ENCODE measurements at places on chromosomes 11 and 22. TPM values are rescaled to one million over a fixed set of nuclear protein-coding genes. Genes with fewer than 3 reads are reported as not detected.

DNA sequence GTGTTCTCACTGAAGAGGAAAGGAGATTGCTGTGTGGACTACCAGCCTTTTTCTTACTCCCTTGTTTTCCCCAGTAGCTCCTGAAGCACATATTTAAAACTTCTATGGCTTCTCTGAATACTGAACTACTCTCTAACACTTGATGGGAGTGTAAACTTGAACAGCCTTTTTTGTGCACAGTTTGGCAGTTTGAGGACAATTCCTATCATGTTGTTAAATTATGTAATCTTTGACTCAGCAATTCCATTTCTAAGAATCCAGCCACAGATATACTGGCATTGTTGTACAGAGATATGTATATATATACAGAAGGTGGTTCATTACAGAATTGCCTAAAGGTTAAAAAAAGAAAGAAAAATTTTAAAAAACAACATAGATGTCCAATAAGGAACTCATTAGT lies 47.1 kb upstream of the EED start:
- H3K36me3 ChIP-seq: no peaks in the 10 kb centered on the region
- no peak for DNase-seq
- no peak overlapping the region for H3K4me3 ChIP-seq

- no peaks in the 10 kb centered on the region for H3K36me3 ChIP-seq
- H3K27ac ChIP-seq: no peak within 1 kb of the TSS
- peaks cover 7% of the 10 kb centered on the region for H3K27me3 ChIP-seq
- no peak within 1 kb of the TSS for H3K4me3 ChIP-seq
Observed at GRCh38 chr11:124751741-124752470, at the start of gene VSIG2. Gene VSIG2 (minus strand): TSS chr11:124752255. CDS start chr11:124752137, 118 bp downstream.

GRCh38 chr11:128907585-128907984 lies 16.4 kb downstream of the KCNJ5 start:
- H3K27ac ChIP-seq: no peak overlapping the region
- H3K27me3 ChIP-seq: no peaks in the 10 kb centered on the region
- peaks cover 32% of the 10 kb centered on the region for H3K4me1 ChIP-seq
- no peaks in the 10 kb centered on the region for H3K36me3 ChIP-seq
- no peak for DNase-seq
- no peak overlapping the region for H3K4me3 ChIP-seq

DNA sequence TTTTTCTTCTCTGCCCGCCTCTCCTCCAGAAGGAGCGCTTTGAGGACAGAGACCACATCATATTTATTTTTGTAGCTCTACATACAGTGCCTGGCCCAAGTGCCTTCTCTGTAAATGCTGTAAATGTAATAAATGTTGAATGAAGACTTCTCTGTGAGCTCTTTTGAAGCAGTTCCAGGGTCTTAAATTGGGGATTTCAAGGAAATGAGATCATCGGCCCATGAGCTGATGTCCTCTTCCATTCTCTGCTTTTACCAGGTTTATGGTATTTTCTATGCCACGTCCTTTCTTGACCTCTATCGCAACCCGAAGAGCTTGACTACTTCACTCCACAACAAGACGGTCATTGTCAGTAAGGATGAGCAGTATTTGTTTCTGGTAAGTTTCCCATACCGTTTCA lies 165.7 kb upstream of the SORL1-AS1 start:
- H3K27ac ChIP-seq: no peak overlapping the region
- no peak overlapping the region for H3K4me3 ChIP-seq
- DNase-seq: no peak
- no peaks in the 10 kb centered on the region for H3K36me3 ChIP-seq
- H3K4me1 ChIP-seq: no peaks in the 10 kb centered on the region

GRCh38 chr11:91170711-91171110 lies 947.9 kb upstream of the CHORDC1 start:
- H3K27ac ChIP-seq: no peak overlapping the region
- no peak for DNase-seq
- H3K27me3 ChIP-seq: no peaks in the 10 kb centered on the region
- no peaks in the 10 kb centered on the region for H3K36me3 ChIP-seq

- H3K27ac ChIP-seq: peak within 1 kb of the TSS; percentile 99
- peaks cover 11% of the 10 kb centered on the region for H3K36me3 ChIP-seq
- no peaks in the 10 kb centered on the region for H3K27me3 ChIP-seq
- peak; percentile 98 for DNase-seq
Observed at GRCh38 chr11:114295676-114296604, at the start of gene NNMT. Gene NNMT (plus strand): TSS chr11:114296399. CDS start chr11:114296557, 158 bp downstream.

DNA sequence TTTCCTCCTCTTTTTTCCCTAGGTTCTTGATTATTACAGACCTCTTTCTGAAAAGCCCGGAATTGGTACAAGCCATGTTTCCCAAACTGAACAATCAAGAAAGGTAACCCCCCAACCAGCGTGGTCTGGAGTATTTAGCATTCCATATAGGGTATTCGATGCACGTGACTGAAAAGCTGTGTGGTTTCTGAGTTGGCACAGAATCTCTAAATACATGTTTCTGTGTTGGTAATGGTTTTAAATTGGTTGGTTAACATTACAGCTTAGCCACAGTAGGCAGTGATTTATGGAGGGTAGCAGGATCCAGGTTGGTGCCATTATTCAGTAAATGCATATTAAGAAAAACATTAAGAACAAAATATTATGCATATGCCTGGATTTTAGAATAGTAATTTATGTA lies 46.8 kb downstream of the ATXN10 start:
- no peaks in the 10 kb centered on the region for H3K27me3 ChIP-seq
- peaks cover 17% of the 10 kb centered on the region for H3K4me1 ChIP-seq
- peak overlapping the region; percentile 76 for H3K27ac ChIP-seq
- H3K4me3 ChIP-seq: no peak overlapping the region

GRCh38 chr11:76640501-76640900 lies 30.0 kb downstream of the LRRC32 start:
- no peaks in the 10 kb centered on the region for H3K36me3 ChIP-seq
- H3K4me3 ChIP-seq: no peak overlapping the region
- no peak overlapping the region for H3K27ac ChIP-seq

DNA sequence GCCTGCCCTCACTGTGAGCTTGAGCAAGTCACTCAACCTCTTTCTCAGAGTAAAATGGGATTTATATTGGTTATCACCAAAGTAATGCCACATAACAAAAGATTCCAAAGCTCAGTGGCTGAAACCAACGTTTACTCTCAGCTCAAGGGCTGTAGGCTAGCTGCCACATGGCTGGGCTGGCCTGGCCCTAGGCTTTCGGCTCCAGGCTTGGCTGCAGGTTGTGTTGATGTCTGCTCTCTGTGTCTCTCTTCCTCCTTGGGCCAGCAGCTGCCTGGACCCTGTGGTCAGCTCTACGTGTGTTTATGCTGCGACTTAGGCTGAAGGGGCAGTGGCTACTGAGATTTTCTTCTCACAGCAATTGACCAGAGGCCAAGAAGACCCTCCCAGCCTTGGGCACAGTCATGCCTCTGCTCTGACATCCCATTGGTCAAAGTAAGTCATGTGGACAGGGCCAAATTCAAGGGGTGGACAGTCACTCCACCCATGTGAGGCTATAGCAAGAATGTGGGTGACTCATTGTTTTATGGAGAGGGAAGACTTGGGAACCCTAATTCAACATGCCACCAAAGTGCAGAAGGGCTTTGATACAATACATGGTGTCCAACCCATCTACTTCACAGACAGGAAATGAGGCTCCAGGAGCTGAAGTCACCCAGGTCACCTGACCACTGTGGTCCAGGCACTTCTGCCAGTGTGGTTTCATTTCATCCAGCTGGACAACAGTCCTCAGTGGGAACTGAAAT lies 90.6 kb downstream of the TSPAN18 start:
- H3K27me3 ChIP-seq: peaks cover 14% of the 10 kb centered on the region
- H3K4me1 ChIP-seq: no peaks in the 10 kb centered on the region
- no peaks in the 10 kb centered on the region for H3K36me3 ChIP-seq

- no peaks in the 10 kb centered on the region for H3K36me3 ChIP-seq
- H3K27me3 ChIP-seq: no peaks in the 10 kb centered on the region
- no peaks in the 10 kb centered on the region for H3K4me1 ChIP-seq
- no peak overlapping the region for H3K27ac ChIP-seq
- DNase-seq: no peak
- H3K4me3 ChIP-seq: no peak overlapping the region
Observed at GRCh38 chr11:98234698-98235097, 786.1 kb upstream of the CNTN5 start.

- no peak overlapping the region for H3K27ac ChIP-seq
- H3K36me3 ChIP-seq: no peaks in the 10 kb centered on the region
- DNase-seq: no peak
- H3K4me3 ChIP-seq: no peak overlapping the region
- H3K27me3 ChIP-seq: no peaks in the 10 kb centered on the region
Observed at GRCh38 chr11:126385991-126386728, 30.7 kb downstream of the ST3GAL4 start.

DNA sequence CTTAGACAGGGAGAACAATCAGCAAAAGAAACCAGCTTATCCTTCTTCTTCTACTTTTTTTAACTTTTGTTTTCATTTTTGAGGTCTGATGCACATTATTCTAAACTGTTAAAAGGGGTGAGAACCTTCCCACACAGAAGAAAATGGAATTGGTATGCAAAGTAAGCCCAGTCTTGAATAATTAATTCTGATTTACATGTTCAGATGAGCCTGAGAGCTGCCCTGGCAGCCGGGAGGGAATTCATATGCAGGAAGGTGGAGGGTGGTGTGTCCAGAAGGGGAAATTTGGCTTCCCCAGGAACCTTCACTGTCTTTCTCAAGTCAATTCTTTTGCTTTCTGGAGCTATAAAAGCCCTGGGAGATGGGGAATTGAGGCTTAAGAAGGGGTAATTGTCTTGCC lies 181.0 kb downstream of the INSC start:
- no peaks in the 10 kb centered on the region for H3K4me1 ChIP-seq
- H3K36me3 ChIP-seq: no peaks in the 10 kb centered on the region
- H3K27ac ChIP-seq: no peak overlapping the region

- no peak overlapping the region for H3K4me3 ChIP-seq
- no peak for DNase-seq
- H3K27me3 ChIP-seq: no peaks in the 10 kb centered on the region
- H3K27ac ChIP-seq: no peak overlapping the region
Observed at GRCh38 chr11:32216749-32217148, 125.9 kb downstream of the RCN1 start.

DNA sequence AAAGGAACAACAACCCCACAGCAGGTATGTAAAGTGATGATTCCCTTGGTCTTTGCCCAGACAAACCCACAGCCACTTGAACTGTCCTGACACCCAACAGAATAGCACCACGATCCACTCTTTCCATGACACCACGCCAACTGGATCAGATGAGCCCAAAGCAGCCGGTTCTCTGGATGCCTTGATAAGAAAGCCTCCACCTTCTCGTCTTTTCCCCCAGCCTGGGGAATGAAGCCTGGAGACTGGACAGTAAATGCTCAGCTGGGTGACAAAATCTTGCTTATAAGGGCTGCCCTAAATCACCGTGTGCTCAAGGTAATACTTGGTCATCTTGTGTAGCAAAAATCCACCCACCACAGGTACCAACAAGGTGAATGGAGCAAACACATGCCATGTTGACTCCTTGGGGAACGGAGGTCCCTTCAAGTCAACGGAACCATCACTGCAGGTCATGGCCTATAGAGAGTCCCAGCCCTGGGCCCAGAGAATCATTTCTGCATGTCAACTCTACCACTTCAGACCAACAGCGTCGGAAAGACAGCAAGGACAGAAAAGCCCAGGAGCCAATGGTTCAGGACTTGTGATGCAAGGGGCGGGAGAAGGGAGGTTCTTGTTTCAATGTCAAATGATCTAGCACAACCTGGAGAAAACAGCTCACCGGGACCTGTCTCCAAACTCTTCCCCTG lies 2.2 kb upstream of the MYO18B start:
- H3K27ac ChIP-seq: no peak overlapping the region
- DNase-seq: no peak
- no peaks in the 10 kb centered on the region for H3K4me1 ChIP-seq
- no peaks in the 10 kb centered on the region for H3K27me3 ChIP-seq
- no peaks in the 10 kb centered on the region for H3K36me3 ChIP-seq
- no peak overlapping the region for H3K4me3 ChIP-seq

DNA sequence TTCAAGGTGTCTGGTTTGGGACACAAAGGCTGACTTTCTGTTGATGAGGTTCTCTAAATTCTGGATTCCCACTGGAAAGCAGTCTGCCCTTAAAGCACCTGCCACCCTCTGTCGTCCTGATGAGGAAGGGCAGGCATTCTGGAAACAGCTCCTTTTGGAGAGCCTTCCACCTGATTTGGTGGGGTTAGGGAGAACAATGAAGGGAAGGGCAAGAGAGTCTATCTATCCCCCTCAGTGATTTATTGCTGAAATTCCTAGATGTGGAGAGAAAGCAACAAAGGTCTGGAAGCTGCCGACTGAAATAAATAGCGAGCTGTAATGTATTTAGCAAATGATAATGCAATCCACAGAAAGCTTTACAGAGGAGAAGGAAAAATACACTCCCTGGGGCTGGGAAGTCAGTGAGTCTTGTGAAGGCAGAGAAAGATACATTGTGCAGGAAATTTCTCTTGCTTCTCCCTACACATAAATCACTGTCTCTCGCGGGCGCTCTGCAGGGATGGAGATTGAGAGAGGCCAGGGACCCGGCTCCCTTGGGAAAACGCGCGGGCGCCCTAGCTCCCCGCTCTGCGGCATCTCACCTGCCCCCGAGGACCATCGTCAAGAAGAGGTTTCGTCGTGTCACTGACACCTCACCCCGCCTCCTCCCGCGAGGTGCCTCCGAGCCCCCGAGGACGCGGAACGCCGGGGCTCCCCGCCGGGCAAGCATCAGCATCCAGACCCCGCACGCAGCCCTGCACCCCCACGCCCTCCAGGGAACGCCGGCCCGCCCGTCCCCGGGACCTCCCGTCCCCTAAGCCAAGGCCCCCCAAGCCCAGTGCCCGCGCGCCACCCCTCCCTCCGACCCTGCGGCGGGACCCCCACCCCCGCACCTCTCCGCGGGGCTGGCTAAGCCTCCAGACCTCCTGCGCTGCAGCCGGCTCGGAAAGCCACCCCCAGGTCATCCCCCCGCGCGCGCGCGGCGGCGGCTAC lies 673 bp downstream of the CDON start:
- DNase-seq: no peak
- peaks cover 49% of the 10 kb centered on the region for H3K27me3 ChIP-seq
- peak overlapping the region; percentile 25 for H3K4me3 ChIP-seq
- H3K4me1 ChIP-seq: no peaks in the 10 kb centered on the region
- H3K27ac ChIP-seq: no peak overlapping the region

GRCh38 chr11:117669062-117669461 lies 128.0 kb downstream of the DSCAML1 start:
- no peak overlapping the region for H3K27ac ChIP-seq
- H3K36me3 ChIP-seq: no peaks in the 10 kb centered on the region
- no peaks in the 10 kb centered on the region for H3K4me1 ChIP-seq

The SLC25A45 gene
- total RNA-seq: 2.6 TPM

The CCDC116 gene
- 0.22 TPM for total RNA-seq

The ST3GAL4 gene
- total RNA-seq: 12.2 TPM

The JAML gene
- not detected for total RNA-seq

The LGR4 gene
- 50.0 TPM for total RNA-seq

The OR8K1 gene
- not detected for total RNA-seq

The PNPLA5 gene
- not detected for total RNA-seq
